ENCODE measurements at places on chromosomes 5 and 9.

DNA sequence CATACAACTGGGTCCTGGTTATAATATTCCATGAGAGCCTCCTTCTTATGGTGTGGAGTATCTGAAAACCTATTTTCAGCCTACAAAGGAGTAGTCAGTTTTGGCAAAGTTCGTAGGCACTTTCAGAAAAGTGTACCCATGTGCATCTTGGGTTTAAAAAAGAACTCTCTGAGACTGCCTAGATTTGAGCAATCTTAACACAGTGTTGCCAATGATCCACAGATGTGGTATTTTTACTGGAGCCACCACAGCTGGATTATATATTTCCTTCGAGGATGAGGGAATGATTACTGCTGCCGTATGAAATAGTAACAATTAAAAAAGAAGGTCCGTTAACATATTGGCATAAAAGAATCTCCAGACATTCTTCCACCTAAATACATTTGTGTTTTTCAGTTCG lies 1.1 kb downstream of the PALM2AKAP2 start:
- no peak for DNase-seq

DNA sequence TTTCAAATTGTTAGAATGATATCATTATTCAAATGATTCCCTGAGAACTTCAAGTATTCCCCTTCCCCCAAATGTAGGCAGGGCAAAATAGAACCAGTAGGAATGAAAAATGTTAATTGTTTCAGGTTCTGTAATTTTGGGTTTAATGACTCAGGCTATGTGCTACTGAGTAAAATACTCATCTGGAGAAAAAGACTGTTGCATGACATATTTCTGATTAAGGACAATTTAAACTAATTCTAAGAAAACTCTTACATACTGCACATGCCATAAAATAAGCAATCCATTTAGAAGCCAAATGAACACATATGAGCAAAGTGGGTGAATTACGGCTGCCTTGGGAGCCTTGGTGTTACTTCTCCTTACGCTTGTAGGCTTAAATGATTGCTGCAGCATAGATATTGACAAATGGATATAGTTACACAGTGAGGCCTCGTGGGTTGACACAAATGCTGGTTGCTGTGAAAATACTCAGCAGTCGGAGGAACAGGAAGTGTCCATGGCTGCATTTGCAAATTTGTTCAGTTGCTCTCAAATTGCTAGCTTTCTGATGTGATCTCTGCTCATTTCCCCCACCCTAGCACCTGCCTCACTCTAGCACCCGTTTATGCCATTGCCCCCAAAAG lies 174.9 kb upstream of the DMAC1 start:
- DNase-seq, result no peak

DNA sequence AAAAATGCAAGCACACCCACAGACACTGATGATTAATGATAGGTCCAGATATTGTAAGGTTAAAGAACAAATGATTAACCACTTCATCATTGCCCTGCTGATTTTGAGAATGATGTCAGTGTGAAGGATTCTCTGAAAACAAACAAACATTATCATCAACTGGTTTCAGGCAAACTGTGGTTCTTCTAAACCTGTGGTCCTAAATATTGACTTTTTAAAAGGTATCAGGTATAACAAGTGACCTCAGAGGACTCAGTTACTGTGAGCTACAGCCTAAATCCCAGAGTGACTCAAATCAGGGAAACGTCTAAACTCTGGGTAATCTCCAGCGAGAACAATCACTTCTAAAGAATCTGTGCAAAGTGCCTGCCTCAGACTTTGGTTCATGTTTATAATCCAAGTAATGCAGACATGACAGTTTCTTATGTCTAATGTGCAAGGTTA lies 172.3 kb upstream of the CDH6 start:
- no peak for DNase-seq

DNA sequence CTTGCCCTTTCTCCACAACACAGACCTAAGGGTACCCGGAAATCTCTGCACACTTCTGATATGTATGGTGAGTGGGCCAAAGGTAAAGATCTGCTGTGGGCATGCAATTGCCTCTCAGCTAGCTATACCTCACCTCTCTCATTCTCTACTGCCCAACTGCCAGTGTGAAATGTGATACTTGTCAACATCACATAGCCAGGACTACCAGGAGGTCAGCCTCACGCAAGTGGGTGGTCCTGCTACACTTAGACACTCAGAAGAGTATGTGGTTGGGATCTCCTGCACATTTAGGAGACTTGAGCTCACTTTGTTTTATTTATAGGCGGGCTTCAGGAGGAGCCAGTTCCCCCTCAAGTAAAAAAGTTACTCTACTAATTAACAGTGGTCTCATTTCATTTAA lies 88.0 kb upstream of the MAN2A1 start:
- no peak for DNase-seq

- DNase-seq, result no peak
These were observed 320.1 kb downstream of the DEPDC1B start for GRCh38 chr5:60379907-60380306.
